ENCODE measurements at places on chromosomes 1 and 21.

- DNase-seq: no peak
Observed at GRCh38 chr21:39115576-39116235, 67.5 kb downstream of the PSMG1 start.

DNA sequence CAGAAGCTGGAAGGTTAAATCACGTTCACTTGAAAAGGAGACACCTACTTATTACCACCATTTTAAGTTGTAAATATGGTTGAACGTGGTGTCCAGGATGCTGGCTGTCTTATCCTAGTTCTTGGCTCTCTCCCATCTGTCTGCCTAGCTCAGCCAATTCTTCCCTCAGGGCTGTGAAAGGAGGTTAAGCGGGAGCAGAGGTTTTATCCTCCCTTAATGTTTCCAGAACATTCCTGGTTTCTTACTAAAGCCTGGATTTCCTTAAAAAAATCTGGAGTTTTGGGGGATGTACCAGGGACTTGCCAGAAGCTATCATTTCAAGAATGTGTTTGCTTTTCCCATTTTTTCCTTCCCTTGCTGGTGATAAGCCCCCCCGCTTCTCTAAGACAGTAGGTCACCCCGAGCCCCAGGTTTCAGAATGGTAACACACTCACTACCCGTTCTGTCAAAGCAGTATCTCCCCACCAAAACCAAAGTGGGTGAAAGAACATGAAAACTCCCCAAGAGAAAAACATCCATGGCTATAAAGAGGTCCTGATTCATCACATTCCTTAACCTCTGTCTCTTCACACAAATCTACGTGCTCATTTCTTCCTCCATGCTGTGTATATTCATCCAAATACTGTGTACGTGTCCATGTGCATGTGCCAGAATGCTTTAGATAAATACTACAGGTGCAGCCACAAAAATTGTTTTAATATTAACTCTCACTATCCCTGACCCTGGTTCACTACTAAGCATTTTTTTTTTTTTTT lies 114.7 kb downstream of the MAP3K21 start:
- DNase-seq: no peak

DNA sequence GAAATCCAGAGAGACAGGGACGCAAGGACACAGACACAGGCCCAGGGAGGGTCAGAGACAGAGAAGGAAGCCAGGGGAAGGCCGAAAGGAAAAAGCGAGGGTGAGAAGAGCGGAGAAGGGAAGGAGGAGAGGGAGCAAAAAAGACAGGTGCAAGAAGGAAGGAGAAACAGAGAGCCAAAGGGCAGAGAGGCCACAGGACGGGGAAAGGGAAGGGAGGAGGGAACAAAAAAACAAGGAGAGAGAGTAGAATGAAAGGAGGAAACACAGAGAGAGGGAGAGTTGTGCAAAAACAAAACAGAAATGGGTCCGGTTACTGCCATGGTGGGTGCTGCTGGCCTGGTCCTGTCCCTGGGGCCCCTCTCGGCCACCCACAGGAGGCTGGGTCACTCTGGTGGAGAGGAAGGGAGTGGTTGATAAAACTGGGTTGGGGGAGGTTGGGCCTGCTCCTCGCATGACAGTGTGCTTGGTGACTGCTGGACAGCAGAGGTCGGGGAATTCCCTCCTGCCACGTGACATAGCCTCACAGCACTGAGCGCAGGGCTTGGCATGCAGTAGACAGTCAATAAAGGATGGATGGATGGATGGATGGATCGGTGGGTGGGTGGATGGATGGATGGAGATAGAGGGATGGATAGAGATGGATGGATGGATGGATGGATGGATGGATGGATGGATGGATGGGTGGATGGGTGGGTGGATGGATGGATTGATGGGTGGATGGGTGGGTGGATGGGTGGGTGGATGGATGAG lies 64.8 kb downstream of the RAP1GAP start:
- no peak for DNase-seq

GRCh38 chr1:180802813-180803212 lies 109.9 kb upstream of the KIAA1614 start:
- DNase-seq: no peak

GRCh38 chr1:201502511-201502857 lies 4.4 kb downstream of the CSRP1 start:
- no peak for DNase-seq

DNA sequence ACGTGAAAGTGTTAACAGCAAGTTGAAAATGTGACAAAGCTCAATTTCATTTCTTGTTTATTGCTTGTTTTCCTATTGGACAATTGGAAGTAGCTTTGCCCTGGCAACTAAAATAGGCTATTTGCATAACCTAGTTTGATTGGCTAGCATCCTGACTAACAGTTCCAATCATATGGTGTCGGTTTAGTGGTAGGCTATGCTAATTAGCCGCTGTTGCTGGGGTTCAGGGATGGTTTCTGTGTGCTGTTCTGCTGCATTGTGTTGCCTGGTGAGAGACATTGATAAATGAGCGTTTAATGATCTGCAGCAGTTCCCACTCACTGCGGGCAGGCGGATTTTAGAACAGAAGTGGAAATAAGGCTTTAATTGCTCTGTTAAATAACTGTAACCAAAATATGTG lies 68.5 kb downstream of the DYRK1A start:
- DNase-seq: peak; percentile 61

DNA sequence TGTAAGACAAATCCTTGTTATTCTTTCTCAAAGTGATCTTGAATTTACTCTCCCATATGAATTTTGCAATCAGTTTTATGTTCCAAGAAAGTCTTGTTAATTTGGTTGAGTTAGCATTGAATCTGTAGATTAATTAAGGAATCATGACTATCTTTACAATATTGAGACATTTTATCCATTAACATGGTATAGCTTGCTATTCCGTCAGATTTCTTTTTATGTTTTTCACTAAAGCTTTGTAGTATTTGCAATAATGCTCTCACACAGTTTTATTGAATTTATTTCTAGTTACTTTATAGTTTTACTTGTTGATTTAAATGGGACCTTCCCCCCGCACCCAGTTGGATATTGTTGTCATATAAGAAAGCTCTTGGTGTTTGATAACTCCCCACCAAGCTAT lies 5.8 kb upstream of the EDARADD start:
- DNase-seq: no peak

DNA sequence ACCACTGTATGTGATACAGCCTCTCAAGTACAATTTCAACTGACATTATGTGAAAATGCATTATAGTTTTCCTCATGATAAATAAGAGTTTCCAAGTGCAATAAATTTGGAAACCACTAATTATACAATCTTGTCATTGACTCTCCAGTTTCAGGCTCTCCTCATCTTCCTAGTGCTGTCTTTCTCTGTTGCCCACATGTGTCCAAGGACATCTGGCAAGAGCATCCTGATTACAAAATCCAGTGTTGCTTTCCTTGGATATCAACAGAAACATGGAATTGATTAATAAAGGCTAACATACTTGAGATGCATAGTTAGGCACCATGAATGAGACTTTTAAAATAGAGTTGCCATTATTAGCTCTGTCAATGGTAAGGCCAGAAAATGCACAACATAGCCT lies 15.6 kb upstream of the MAP10 start:
- DNase-seq: no peak

DNA sequence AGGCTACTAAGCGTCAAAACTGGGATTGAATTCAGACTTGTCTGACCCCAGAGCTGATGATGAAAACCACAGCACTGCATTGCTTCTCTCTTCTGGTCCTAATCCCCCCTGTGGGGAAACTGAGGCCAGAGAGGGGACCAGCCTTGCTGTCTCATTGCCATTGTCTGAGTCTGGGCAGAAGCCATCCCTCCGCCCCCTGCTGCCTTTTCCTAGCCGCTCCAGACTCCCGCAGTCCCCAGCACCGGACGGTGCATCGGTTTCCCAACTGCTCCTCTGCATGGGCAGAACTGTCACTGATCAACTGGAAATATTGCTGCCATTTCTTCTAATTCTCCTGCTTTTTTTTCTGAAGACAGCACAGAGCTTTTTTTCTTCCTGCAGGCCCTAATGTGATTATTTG lies 157.4 kb downstream of the ACTL8 start:
- DNase-seq: no peak

GRCh38 chr1:3271866-3272265 lies 182.6 kb upstream of the ARHGEF16 start:
- DNase-seq: no peak

GRCh38 chr21:36132696-36133095 lies 2.2 kb upstream of the CBR3 start:
- DNase-seq: no peak

DNA sequence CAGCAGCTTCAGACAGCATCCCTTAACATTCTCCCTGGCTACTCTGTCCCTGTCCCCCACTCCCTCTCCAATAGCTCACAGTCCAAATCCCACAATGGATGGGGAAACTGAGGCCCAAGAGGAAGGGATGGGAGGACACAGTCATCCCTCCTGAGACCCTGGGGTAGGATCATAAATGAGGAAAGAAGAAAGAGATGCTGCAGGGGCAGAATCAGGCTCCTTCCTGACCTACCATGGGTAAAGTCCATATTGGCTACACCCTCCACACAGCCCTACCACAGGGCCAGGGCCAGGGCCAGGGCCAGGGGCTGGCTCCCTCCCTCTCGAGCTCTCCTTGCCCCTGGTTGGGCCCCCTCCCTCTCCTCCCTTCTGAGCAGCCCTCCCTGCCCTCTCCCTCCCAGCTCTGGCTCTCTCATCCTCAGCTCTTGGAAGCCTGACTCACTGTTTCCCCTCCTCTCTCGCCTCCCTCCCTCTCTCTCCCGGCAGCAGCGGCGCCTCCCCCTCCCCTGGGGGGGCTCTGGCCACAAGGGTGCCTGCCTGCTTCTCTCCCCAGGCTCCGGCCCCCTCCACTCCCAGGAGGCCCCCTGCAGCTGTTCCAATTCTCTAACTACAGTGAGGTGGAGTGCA lies 4.9 kb downstream of the AHDC1 start:
- DNase-seq: no peak

DNA sequence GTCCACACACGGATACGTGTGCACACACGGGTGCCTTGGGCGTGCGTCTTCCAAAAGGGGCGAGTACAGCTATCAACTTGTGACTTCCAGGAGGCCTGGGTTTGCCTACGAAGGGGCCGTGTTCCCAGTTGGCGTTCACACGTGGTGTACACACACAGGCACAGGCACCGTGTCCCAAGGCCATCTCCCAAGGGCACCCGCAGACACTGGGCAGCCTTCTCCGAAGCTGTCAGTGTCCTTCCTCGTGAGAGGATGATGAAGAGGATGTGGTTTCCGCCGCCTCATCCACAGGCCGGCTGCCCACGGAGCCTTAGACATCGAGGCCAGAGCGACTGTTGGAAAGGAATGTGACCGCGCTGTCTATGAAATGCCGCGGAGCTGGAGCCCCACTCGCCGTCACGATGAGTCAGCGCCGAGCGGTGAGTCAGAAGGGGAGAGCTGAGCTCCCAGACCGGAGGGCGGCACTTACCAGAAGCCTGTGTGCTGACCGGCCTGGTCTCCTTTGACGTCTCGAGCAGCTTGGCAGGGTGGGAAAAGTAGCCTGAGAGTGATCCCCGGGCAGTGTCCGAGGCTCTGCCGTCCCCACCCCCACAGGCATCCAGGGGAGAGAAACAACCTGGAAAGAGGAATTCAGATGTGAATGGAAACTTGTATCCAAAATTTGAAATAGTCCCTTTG lies 141.4 kb upstream of the ARHGEF16 start:
- DNase-seq: peak; percentile 92

- DNase-seq: no peak
Observed at GRCh38 chr1:1161078-1161682, 12.5 kb upstream of the TTLL10 start.

- no peak for DNase-seq
Observed at GRCh38 chr1:30808067-30808662, 50.6 kb upstream of the LAPTM5 start.

GRCh38 chr21:39153373-39153772 lies 29.9 kb downstream of the PSMG1 start:
- DNase-seq: no peak

GRCh38 chr1:239321877-239322276 lies 64.5 kb upstream of the CHRM3 start:
- DNase-seq: no peak

DNA sequence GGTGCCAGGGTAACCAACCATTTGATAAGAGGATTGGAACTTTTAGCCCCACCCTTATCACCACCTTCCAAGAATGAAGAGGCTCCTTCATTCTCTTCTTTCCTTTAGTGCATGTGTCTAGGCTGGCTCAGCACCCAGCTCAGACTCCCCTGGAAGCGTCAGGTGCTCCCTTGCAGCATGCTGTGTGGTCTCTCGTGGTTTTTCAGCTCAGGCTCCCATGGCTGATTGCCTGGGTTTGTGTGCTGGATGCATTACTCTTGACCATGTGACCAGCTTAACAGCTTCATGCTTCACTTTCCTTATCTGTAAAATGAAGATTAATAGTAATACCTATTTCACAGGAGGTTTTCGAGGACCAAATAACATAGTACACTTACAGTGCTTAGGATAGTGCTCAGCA lies 198.4 kb downstream of the HHAT start:
- no peak for DNase-seq

DNA sequence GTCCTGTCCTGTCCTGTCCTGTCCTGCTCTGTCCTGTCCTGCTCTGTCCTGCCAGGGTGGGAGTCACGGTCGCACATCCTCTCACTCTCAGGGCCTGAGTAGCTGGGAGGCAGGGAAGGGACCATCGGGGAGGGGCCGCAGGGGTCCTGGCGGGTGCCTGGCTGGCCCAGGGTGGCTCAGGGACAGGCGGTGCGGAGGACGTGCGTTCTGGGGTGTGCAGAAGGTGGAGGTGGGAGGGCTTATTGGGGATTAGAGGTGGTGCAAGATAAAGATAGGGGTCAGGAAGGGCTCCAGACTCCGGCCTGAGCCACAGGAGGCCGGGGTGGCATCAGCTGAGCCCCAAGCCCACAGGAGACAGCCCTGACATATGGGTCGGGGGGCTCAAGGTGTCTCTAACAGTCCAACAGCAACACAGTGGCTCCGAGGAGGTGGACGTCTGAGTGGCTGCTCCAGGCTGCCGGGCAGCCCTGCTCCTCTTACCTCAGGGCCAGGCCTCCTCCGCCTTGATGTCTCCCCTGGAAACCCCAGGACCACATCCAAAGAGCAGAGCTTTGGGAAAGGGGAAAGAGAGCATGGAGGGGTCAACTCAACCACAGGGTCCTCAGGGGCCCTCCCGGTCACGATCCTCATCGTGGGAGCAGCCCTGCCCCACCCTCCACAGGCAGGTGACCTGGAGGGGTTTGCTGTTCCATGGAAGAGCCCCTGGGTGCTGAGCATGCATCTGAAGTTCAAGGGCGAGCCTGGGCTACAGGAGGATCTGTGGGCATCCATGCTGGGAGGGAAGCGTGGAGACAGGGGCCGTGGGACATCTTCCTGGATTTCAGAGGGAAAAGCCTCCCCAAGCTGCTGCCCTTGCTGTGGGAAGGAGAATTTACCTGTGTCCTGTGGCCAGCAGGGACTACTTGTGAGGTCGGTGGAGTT lies 39.6 kb upstream of the ADARB1 start:
- no peak for DNase-seq

All from AG04449 (cell line).